ENCODE measurements at places on chromosomes 7 and 10.

DNA sequence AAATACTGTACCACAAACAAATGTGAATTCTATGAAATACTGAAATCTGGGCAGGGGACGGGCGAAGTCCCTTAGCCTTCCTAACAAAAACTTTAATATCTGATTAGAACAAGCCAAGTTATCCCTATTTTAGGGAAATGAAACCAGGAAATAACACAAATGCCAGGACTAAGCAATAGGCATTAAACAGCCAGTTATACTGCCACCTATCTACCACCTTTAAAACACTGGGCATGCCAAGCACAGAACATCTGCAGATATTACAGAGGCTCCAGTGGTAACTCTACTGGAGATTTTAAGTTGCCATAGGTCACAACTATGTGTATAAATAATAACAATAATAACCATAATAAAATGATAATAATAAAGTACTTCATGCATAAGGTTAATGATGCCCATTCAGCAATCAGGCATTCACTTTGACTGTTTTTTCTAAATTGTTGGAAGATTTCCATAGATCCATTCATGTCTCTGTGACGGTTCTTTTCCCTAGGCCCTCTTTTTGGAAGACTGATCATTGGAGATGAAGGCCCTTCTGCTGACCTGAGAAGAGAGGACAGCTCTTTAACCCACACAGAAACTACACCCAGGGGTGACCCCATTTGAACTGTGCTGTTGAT lies 195.7 kb downstream of the CACNA2D1 start:
- DNase-seq = no peak

DNA sequence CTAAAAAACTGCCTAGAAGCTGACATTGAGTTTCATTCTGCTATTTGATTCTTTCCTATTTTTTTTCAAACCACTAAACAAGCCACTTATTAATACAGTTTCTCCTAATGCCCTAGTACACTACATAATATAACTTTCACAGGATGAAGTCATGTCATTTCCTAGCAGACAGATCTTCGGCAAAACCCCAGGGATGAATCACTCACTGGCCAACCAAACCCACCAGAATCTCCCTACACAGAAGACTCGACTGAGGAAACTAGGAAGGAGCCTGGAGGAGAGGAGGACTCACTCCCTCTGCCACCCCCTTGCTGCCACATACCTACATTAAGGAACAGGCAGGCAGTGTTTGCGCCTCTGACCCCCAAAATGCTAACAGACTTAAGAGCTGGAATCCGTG lies 33.4 kb downstream of the XPNPEP1 start:
- DNase-seq = no peak

GRCh38 chr7:142188846-142189245 lies 69.0 kb downstream of the PRSS58 start:
- DNase-seq = no peak

DNA sequence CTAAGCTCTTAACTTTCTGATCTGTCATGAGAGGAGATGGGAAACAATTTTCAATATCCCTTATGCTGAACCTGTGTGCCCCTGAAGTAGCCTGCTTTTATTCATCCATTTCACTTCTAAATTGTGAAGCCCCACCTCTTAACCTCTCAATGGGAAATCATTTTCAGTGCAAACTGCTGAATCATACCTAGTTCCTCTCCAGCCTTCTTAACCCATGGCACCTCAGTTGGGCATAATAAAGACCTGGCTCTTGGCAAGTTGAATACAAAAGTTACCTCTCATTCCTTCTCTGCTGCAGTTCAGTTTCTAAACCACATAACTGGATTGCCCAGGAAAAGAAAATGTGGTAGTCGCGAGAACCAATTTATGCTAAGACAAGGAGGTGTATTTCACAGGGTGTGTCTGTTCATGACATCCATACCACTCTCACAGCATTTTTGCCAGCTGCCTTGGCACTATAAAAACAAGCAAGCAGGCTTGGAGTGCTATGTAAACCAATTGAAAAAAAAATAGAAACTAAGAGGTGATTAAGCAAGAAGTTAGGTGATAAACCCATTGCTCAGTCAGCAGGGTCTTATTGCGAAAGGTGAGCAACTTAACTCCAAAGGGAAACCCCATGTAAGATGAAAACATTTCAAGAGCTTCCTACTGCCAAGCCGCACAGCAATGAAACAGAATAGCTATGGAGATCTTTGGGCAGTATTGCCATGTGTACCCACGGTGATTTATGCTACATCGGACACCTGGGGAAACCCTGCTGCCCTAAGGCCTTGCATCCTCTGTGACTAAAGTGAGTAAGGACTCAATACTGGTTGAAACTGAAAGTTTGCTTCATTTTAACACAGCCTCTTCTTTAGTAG lies 57.0 kb upstream of the DKK1 start:
- DNase-seq = no peak

DNA sequence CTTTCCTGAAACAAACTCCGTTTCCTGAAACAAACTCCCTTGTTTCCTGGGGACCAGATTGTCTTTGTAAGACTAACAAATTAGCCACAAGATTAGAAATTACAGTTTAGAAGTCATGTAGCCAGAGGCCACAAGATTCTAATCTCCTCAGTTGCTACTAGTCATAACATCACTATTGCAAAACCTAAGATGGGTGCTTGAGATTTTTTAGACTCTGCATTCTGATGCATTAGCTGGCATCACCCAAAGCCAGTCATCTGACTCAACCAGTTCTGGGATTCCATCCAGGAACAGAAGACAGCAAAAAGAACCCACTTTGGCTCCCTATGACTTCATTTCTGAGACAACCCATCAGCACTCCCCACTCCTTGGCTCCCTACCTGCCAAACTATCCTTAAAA lies 367.9 kb upstream of the MBL2 start:
- DNase-seq = no peak

DNA sequence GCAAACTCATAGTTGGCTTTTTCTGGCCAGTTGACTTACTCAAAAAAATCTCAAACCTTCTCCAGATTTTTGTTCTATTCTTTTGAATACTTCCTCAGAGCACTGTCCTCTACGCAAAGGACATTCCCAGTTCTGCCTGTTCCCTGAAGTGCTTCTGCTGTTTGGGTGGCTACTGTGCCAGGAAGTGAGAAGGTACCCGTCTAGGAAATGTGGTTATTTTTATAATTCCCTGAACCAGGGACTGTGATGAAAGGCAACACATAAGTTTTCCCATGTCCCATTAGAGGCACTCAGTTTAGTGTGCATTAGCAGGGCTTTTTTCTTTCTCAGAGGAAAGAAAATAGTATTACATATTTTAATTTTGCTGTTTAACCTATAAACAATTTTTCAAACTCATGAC lies 370.3 kb downstream of the PHTF2 start:
- no peak for DNase-seq

GRCh38 chr10:10903620-10904019 lies 114.1 kb upstream of the CELF2 start:
- DNase-seq = no peak

DNA sequence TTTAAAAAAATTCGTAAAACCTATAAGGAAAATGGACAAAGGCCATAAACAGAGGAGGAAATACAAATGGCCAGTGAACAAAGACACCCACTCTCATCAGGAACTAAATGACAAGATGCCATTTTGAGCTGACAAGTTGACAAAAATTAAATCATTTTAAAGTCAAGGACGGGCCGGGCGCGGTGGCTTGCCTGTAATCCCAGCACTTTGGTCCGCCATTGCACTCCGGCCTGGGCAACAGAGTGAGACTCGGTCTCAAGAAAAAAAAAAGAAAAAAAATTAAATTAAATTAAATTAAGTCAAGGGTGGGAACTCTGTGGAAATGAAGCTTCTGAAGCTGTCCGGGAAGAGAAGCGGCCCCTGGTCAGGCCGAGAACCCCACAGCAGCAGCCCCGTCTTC lies 1.2 kb upstream of the NOM1 start:
- DNase-seq = no peak

GRCh38 chr10:49600781-49601400 lies 9.2 kb upstream of the SLC18A3 start:
- DNase-seq = no peak

- no peak for DNase-seq
Observed at GRCh38 chr10:97277551-97277950, 14.9 kb downstream of the ARHGAP19 start.

DNA sequence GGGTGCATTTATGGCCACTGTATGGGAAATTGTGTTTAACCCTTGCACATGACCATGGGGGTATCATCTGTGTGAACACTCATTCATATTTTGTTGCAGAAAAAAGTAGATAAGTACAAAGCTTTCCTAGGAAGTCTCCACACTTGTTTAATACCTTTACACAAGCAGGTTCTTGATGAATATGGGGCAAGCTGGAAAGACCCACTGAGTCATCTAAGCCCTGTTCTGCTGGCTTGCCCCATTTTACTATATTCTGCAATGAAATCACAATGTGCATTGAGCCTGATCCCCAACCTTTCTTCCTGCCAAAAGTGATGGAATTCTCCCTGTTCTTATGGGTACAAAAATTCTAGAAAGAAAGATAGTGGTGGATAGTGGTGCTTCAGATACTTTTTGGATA lies 99.8 kb downstream of the CCDC71L start:
- no peak for DNase-seq

DNA sequence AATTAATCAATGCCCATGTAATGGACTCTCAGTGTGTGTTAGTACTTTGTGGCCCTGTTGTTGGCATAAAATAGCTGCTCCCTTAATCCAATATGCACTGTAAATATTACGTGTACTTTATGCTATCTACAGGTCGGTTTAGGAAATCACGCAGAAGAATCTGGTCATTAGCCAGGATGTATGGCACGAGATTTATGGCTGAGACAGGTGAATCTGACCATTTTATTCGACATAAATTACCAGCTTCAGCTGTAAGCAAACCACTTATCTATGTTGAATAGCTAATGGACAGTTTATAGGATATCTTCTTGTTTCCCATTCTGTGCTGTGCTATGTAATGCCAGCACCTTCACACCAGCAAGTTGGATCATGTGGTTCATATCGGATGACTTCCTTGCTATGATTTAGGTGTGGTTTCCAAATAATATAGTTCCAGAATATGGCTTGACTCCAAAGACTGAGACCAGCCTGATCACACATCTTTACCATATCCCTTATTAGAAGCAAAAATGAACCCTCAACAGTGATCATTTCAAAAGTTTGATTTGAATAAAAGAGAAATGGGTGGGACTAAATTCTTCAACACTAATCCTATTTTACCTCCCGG lies 301.4 kb downstream of the AHR start:
- no peak for DNase-seq

GRCh38 chr10:49611816-49612512 lies 1.9 kb downstream of the SLC18A3 start:
- no peak for DNase-seq

- no peak for DNase-seq
Observed at GRCh38 chr10:62166331-62167131, 102.1 kb downstream of the RTKN2 start.

- DNase-seq = no peak
Observed at GRCh38 chr10:59090817-59091622, 85.4 kb upstream of the PHYHIPL start.

DNA sequence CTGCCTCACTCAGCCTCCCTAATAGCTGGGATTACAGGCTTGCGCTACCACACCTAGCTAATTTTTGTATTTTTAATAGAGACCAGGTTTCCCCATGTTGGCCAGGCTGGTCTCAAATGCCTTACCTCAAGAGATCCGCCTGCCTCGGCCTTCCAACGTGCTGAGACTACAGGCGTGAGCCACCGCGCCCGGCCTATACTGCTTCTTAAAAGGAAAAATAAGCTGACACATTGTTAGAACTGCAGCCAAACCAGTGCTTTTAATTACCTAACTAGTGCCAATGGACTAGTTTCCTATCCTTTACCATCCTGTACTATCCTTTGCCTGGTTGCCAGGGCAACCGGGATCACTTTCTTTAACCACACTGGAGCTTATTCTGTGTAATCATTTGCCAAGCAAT lies 108.0 kb downstream of the LRRTM3 start:
- no peak for DNase-seq

- no peak for DNase-seq
Observed at GRCh38 chr10:129310881-129311280, 156.2 kb upstream of the MGMT start.

DNA sequence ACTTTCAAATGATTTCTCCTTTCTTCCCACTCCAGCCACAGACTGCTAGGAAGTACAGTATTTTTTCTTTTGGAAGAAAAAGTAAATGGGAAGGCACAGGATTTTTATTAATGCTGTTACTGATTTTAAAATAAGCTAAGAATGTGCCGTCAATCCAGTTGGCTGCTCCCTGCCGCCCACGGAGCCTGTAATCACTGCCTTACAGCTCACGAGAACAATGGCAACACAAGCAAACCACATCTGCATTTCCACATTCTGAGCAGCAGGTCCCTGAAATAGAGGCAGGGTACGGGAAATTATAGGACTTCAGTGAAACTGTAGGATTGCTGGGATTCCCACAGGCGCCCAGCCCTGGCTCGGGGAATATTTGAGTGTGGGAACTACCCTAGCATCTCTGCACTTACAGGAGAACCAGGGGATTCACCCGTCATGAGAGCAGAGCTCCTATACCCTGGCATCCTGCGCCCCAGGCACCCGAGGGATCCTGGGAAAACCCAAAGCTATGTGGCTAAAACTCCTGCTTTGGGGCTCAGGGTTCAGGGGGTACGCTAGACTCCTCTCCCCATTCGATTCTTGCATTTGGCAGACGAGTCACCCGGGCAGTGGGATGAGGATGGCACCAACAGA lies 72.9 kb upstream of the TNS3 start:
- DNase-seq = no peak

GRCh38 chr7:31335884-31336201 lies 4.7 kb downstream of the NEUROD6 start:
- DNase-seq = no peak

DNA sequence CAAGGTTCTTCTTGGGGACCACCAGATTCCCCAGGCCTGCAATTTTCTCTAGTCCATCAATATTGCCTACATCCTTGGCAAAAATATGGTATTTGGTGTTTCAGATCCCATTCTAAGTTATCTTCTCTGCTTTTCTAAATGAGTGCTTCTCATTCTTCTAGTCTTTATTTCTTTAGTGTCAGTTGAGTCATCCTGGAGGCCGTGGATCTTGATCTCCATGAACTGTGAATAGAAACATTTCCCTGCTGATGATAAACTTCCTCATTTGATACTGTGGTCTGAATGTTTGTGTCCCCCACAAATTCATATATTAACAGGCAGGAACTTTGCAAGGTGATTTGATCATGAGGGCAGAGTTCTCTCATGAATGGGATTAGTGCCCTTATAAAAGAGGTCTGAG lies 779.3 kb downstream of the INHBA start:
- no peak for DNase-seq

DNA sequence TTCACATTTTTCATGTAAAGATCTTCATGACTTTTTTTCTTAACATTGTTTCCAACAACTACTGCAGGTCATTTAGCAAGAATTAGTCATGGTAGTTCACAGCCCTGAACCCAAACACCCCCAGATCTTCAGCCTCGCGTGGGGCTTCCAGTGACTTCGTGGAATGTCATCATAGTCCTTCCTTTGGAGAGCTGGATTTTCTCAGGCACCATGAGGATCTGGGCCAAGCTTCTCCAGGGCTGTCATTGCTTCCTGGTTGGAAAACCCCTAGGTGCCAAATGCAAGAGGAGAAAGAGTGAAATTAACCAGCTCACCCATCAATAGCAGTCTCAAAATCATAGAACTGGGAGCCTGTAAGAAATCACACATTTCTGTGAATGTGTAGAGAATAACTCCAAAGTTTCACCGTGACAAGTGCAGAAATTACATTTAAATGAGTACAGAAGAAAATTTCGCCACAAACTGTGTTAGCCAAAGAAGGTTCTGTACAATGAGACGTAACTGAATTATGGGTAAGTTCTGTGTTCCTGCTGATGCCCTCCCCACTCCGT lies 175.4 kb downstream of the CELF2 start:
- no peak for DNase-seq

- DNase-seq = no peak
Observed at GRCh38 chr10:132499367-132499685, 38.3 kb upstream of the INPP5A start.
